CD4-positive, alpha-beta T cell treated with Interleukin-10 for 1 hour (primary cell): ENCODE measurements at places on chromosomes 2 and 18.

DNA sequence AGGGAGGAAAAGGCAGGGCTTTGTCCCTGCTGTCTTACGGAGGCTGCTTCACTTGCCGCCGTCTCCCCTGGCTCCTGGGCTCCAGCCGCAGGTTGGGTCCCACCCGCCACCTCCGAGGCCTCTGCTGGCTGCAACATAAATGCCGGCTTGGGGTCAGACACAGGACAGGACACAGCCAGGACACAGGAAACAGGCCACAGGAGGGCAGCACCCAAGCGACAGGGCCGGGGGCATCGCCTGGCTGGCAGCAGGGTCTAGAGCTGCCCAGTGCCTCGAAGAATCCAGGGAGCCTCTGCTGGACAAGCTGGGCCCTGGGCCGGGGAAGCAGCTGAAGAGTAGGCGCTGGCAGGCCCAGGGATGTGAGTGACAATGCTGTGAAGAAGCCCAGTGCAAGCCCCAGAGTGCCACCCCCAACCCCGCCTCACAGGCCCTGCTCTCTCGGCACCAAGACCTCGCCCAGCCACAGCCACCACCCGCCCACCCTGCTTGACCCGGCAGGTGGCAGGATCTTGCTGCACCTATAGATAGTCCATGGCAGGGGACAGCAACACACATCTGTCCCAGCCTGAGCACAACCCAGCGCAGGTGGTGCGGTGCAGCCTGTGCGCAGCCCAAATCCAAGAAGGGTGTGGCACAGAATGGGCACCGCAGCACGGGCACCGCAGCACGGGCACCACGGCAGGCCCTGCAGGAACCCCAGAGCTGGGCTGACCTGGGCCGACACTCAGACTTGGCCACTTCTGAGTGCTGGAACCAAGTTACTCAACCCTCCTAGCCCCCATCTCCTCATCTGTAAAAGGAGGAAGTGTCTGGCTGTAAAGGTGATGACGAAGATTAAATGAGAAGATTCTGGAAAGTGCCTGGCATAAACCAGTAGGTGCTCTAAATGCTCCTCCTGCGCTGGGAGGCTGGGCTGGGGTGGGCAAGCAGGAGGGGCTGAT is 55.6 kb downstream of the BIN1 start:
- DNase-seq, result no peak

GRCh38 chr2:40451918-40452605 is at the start of gene SLC8A1:
Gene SLC8A1 (minus strand): TSS chr2:40452090.
- no peak for DNase-seq

DNA sequence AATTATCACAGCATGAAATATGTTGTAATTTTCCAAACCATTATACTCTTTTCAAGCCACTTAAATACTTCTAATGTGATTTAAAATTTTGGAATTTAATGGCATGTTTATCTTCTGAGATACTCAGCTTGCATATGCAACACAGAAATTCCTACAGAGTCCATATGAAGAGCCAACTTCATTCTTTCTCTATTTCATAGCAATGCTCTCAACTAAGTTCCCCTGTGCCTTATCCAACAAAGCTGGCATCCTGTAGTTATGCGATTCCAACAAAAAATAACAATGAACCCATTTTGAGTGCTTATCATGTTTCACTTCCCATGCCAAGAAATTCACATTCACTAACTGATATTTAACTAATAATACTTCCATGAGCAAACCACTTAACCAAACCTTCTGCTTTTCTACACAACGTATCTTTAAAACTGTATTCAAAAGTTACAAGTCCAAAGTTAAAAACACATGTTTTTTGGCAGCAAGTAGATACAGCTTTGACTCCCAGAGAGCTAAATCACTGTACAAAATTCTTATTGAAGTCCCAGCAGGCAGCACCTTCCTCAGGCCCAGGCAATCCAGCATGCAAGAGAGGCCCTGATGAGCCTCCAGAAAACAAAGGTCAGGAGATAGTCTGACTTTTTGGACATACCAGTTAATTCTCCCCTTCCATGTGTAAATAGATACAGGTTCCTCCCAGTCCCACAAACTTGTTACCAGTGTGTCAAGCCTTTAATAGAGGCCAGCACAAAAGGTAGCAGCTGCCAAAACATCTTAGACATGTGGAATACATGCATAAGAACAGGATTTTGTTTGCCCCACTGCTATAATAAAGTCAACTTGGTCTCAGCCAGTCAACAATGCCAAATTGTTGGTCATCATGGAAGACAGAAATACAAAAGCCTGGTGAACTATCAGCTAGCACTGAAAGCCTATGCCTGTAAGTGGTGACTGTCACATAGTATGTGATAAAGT is 113.1 kb upstream of the WDR75 start:
- no peak for DNase-seq

DNA sequence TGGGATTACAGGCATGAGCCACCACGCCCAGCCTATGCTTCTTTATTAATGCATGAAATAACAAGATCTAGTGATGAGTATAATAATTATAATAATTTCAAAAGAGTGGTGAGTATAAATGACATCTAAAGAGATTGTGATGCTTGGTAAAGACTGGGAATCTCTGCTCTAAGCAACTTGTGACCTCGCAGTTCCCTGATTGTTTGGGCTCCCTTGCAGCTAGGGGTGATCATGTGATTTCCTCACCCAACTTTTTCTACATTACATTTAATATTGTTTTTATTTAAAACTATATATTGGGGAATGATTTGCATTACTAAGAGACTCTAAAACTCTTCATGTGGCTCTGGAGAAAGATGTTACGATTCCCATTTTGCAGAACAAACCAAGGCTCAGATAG is 4.1 kb upstream of the PPM1B start:
- DNase-seq, result no peak

GRCh38 chr2:149594411-149594810 is 6.8 kb upstream of the MMADHC start:
- no peak for DNase-seq

- no peak for DNase-seq
Measured at GRCh38 chr2:224954980-224955379, 87.3 kb downstream of the DOCK10 start.

DNA sequence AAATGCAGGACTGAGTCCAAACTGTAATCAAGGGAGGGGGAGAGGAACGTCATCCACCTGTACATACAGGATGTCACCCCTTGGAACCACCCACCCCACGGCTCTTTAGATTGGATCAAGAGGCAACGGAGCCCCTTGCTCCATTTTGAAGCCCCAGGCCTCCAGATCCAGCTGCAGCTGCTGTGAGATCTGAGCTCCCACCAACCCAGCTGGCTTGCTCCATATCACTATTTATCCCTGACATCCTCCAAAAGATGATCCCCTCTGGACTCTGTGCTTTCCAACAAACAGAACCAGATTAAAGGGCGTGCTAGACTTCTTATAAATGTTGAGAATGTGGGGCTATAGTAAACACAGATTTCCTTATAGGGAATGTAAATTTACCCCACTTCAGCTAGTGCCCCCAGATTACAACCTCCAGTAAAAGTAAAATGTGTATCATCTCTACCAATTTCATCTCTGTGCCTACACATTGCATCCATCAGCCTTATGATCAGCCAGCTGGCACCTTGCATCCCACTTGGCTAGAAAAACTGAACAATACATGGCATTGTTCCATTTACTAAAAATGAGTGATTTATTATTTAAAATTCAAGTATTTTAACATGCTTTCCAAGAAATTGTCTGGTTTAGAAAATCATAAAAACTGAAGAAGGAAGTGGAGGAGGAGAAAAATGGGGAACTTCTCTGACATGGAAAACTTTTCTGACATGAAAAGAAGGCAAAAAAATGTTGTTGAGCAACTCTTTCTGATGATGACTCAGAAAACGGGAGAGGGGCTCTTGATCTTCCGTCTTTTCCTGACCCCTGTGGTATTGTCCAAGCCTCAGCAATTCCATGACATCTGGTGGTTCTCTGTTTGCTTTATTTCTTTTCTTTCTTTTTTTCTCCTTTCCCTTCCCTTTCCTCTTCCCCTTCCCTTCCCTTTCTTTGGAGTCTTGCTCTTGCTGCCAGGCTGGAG is 262.6 kb upstream of the THUMPD2 start:
- DNase-seq, result no peak

DNA sequence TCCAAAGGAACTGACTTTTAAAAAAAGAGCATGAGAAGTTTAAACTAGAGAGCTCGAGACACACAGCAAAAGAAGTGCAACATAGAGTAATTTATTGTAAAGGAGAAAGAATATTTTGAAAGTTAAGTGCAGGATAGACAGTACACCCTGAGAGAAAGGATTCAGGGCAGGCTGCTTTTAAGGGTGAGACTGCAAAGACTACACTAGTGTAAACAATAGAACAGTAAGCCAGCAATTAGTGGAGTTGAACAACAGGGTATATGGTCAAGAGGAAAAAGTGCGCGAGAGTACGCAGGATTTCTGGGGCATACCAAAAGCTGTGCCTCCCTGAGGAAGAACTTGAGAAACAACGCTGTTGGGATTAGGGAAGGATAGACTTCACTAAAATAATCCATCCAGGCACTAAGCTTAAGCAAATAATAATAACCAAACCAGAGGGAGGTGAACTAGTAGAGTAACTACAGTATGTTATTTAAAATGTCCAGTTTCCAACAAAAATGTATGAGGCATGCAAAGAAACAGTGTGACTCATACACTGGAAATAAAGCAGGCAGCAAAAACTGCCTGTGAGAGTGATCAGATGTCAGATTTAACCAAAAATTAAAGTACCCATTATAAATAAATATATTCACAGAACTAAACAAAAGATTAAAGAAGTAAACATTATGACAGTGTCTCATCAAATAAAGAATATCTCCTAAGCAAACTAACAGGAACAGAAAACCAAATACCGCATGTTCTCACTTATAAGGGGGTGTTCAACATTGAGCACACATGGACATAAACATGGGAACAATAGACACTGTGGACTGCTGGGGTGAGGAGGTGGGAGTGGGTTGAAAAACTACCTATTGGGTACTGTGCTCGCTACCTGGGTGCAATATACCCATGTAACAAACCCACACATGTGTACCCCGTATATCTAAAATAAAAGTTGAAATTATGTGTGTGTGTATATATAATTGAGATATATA is 40.5 kb upstream of the EMILIN2 start:
- no peak for DNase-seq

DNA sequence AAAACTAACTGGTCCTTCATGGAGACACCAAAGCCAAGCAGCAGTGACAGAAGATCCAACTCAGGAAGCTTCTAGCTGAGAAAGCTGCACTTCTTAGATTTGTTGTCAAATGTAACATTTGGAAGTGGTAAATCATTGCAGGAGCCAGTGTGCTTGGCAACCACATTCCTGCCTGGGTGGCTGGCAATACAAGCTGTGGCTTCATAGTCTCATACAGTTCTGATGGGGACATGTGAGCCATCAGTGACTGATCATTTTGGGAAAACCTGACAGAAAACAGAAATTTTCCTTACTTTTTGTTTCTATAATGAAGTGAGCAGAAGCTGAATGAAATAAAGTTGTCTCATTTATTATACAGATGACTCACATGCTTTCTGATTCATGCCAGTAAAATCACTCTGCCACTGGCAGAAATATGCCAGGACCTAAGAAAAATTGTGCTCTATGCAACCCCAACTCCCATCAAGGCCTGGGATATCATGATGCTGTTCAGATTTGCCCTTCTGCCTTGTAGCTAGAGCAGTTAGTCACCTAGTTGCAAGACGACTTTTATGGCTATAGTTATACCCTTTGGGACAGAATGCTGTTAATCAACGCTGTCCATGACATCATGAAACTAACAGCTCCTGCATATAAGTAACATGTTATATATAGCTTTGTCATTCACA is 508.1 kb downstream of the ADCYAP1 start:
- no peak for DNase-seq

DNA sequence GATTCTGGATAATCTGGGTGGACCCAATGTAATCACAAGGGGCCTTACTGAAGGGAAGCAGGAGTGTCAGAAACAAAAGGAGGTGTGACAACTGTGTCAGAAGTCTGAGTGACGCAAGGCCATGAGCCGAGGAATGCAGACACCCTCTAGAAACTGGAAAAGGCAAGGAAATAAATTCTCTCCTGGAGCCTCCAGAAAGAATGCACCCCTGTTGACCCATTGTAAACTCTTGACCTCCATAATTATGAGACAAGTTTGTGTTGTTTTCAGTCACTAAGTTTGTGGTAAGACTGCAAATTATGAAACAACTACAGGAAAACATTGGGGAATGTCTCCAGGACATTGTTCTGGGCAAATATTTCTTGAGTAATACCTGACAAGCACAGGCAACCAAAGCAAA is 47.3 kb upstream of the B3GNT7 start:
- DNase-seq, result no peak

DNA sequence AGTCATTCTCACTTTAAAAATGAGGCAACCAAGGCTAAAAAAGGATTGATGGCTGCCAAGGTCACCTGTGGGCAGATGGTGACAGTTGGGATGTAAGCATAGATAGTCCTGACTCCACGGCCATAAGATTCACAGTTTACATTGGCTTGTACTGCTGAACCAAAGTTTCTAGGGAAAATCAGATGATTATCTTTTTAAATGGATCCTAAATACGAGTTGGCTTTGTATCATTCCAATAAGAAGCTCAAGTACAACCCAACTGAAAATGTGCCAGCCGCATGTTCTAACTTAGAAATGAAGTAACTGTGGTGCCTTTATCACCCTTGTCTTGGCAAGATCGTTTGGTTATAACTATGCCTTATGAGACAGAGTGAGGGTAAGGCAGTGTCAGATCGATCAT is 27.6 kb downstream of the HK2 start:
- no peak for DNase-seq

DNA sequence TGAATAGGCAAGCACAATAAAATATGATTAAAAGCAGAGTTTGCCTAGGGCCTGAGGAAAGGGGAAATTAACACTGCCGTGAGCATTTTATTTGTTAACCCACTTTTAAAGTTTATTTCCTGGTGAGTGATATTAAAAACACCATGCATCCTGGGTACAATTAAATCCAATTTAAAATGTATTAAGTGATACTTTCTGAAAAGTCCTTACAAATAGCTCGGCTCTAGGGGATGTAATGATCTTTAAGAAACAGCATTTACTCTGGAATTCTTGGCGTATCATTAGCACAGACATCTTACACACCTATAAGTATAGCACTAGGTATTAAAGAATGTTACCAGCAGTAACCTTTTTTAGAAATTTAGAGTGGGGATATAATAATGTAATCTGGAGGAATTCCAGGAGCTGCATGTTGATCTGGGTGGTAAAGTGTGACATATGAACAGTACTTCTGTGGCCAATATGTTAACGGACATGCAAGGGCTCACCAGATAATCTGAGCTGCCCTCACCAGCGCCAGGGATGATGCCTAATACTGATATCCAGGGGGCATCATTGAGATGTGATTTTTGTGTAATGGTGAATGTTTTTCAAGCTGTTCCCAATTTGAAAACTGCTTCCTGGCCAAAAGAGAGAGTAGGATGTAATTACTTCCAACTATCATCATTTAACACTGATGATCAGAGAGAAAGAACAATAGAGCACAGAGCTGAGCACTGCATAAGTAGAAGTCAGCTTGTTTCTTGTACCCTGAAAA is 235.9 kb downstream of the DSEL start:
- no peak for DNase-seq

- DNase-seq, result no peak
Measured at GRCh38 chr2:76998152-76998551, 524.0 kb downstream of the LRRTM4 start.

GRCh38 chr2:101175991-101176390 is 24.8 kb upstream of the TBC1D8 start:
- no peak for DNase-seq
